ENCODE measurements at places on chromosomes 7 and 10.

DNA sequence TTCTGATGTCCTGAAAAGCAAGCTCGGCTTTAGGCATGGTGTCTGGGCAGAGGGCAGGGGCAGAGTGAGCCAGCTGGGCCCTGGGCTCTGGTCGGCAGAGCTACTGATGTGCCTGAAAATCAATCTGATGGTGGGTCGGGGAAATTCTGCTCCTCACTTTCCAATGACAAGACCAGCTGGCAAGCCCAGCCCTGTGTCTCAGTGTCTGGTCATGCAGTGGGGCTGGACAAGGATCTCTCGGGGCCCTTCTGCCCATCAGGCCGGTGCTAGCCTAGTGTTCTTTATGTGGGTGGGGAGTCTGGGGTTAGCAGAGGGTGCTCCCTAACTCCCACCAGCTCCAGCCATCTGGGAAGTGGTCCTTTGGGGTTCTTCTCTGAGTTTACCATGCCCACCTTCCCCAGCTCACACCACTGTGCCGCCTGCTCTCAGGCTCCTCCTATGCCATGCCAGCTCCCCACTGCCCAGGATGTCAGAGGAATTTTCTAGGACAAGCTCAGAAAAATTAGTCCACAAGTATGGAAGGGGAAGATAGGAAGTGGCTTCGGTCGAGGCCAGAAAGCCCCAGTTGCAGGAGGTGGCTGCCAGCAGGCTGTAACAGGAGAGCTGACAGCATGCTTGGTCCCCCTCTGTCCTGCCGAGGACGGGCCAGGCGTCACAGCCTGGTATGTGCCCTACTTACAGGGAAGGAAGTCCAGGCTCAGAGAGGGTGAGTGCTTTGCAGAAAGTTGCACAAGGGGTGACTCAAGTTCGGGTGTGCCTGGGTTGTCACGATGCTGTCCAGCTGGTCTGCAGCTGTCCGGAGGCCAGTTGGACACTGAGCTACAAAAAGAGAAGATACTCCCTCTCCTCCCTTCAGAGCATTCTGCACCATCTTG is 135.2 kb downstream of the ADCY1 start:
- DNase-seq = no peak

DNA sequence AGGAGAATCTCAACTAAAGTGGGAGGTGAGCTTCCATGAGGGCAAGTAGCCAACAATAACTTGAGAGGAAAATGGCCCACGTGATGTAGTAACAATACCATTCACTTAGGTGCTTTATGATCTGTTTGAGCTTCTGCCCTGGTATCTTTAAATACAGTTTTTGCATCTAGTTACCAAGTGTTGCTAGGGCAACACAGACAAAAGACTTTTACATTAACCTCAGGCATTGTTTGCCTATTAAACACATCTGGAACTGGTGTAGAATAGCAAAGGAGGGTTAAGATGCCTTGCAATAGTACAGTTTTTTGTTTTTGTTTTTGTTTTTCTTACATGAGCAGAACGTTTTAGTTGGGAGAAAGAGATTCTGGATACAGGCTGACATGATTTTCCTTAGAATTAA is 97.7 kb upstream of the MTPN start:
- DNase-seq = no peak

DNA sequence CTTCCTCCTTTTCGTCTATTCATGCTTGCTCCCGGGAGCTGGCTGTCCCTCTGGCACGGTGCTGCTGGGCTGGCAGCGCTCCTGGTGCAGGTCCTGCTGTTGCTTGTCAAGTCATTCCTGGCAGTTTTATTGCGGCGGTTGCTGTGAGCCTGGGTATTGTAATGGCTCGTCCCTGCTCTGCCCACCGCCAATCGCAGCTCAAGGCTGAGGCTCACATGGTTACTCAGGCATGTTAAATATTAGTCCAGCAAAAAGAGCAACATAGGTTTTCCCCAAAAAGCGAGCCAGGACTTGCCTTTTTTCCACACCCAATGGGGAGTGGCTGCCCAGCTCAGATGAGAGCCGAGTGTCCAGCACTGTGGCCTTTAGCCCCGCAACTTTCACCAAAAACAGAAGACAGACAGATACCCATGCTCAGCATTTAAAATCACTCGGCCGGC is 492.9 kb upstream of the FOXK1 start:
- no peak for DNase-seq

- DNase-seq = no peak
Measured at GRCh38 chr10:10942441-10942840, 75.2 kb upstream of the CELF2 start.

GRCh38 chr10:103188853-103189252 is 4.2 kb downstream of the NT5C2 start:
- no peak for DNase-seq

DNA sequence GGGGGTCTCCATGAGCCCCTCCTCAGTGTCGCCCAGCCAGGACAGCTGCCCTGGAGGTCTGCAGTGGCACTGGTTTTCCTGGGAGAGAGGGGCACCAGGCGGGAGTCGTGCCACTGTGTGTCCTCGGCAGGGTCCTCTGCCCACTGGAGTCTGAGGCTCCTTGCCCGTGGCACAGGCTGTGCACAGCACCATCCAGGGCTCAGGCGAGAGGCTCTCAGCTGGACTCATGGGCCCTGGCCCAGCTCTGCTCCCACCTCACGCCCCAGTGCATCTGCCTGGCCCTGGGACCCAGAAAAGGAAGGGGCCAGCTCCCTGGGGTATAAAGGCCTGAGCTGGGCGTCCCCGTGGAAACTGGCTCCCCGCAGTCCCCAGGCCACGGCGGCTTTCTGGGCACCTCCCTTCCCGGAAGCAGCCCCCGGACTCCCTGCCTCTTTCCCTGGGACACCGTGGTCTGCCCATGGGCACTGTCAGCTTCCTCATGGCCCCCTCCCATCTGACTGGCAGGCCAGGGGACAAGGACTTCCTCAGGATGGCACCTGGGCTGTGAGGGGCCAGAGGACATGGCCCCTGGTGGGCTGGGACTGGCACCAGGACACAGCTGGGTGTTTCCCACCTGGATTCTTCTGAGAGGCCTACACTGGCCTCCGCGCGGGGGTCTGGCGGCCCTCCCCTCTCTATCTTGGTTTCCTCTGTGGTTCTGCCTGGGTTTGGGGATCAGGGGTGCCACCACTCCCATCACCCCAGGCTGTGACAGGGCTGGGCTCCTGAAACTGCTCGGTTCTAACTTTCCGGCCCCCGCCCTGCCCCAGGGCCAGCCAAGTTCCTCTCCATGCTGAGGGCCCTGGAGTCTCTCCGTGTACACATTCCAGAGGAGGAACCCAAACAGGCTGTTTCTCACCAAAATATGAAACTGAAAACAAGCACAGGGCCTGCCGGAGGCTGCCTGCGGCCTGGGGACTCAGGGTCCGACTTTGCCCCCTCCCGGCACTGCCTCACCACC is 5.5 kb downstream of the FOXL3 start:
- DNase-seq = no peak

GRCh38 chr10:102281102-102281487 is 35.8 kb downstream of the GBF1 start:
- DNase-seq = no peak

All from NT2/D1 (cell line).